Activated CD4-positive, alpha-beta T cell treated with anti-CD3 and anti-CD28 coated beads, Interleukin-2, amount 50 U/mL, for 24 hours (primary cell): ENCODE measurements at places on chromosomes 3 and 15.

GRCh38 chr3:31760654-31761053, 220.4 kb downstream of the OSBPL10 start:
- no peak for DNase-seq

DNA sequence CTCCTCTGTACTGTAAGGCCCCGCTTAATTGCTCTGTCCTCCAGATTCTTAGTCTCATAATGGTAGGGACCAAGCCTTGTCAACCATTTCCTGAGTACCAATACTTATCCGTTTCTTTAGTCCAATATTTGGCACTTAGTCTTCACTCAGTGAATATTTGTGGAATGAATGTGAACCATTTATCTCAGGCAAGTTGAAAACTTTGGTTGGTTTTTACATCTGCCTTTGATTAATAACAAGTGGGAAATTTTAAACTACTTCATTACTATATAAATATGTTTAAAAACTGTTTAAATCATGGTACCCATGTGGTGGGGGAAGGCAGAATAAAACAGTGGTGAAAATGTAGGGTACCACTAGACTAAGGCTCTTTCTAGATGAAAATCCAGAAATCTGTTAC, 15.2 kb downstream of the CA12 start:
- DNase-seq = no peak

DNA sequence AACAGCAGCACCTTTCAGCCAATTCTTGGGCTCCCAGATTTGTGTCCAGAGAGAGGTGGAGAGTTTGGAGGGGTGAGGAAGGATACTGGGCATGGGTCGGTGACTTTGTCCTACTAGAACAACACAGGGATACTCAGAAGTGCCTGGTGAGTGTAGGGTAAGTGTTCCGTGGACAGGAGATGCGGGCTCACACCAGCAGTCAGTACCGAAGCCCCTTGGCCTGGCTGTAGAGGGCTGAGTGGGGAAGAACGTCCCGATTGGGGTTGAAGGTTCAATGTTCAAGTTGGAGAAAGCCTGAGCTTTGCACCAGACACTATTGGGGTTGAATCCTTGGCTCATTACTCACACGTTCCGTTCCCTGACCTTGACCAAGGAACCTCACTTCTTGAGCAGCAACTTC, 40.8 kb upstream of the SLC6A11 start:
- no peak for DNase-seq

DNA sequence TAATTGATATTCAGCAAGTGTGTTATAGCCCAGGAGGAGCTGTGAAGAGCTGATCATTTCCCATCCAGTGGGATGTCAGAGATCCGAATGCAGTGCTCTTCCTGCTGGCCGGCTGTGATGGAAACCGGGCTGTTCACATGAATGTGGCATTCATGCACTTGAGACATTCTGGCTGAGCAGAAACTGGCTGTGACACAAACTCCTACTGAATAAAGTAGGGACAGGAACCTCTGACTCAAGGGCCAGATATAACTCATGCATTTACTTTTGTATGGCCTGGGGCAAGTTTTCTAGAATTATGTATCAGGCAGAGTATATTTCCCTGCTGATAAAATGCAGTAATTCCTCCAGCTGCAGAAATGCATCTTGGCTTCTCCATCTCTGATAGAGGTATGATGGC, 83.4 kb upstream of the FAM3D start:
- no peak for DNase-seq

DNA sequence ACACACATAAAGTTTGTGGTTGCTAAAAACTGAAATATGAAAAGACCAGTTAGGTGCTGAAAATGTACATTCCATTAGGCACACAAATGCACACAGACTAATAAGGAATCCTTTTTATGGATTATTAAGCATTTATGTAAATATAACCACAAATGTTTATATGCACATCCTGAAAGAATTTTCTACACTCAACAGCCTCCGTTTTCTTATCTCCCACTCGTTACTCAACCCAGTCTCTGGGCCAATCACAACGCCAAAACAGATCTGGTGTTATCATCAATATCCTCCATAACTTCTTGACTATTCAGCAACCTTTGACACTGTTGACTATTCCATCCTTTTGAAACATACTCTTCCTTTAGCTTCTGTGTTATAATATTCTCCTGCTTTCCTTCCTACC, 136.4 kb downstream of the ATP8B4 start:
- no peak for DNase-seq
